ENCODE measurements at places on chromosomes 12 and 14.

GRCh38 chr14:89720741-89721729 lies 233.5 kb downstream of the EFCAB11 start:
- no peak for DNase-seq

DNA sequence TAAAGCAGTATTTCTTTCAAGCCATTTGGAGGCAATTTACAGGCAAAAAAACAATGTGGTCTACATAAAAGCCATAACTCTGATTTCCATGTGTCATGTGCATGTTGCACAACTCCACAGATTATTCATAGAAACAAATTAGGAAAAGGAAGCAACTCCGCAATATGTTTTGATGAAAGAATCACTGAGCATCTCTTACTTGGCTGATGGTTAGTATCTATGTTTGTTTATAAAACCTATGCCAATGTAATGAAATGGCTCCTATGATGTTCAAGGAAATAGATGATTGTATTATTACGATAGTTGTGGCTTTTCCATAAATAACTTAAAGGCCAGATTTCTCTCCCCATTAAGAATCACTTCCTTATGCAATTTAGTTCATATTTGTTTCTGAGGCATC lies 373.7 kb downstream of the CCDC91 start:
- no peak for DNase-seq

- DNase-seq: no peak
Observed at GRCh38 chr12:26987634-26988424, 26.4 kb downstream of the TM7SF3 start.

DNA sequence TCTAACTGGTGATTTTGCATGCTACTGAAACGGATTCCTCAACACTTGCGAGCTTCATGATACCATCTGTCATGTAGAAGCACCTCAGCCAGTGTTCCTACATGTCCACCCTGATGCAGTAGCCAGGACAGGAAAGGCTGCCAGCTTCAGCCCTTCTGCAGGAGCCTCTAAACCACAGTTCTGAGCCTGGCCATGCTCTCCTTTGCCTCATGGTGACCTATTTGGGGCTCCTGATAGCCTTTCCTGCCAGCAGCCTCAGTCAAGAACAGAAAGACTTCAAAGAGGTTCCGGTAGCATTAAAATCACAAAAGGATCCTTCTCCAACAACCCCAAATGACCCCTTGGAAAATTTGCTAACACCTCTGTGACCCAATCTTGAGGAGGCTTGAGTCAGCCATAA lies 96.0 kb downstream of the CNTN1 start:
- no peak for DNase-seq

- peak; percentile 27 for DNase-seq
Observed at GRCh38 chr14:28876572-28876945, 110.0 kb downstream of the FOXG1 start.

GRCh38 chr12:60279221-60279620 lies 683.4 kb downstream of the SLC16A7 start:
- no peak for DNase-seq

DNA sequence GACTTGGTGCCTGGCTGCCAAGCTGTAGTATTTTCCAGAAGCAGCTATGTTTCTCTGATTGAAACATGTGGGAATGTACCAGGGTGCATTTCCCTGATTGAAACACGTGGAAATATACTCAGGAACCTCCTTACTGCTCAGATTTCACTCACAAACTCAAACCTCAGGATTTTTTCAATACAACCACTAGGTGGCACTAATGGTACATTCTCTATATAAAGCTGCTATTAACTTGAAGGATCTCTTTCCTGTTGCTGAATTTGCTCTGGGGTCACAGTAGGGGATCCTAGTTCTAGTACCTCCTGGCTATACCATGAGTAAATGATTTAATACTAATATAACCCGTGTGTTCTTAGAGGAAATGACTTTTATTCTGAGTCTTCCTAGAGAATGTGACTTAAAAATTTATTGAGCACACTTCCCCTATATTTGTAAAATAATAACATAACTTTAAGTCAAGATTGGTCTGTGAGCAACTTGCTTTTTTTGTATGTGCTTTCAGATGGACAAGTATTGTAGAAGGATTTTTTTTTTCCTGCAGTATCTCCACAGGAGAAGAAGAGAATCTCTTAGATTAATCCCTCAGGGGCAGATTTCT lies 173.8 kb upstream of the MIS18BP1 start:
- peak; percentile 81 for DNase-seq

GRCh38 chr12:123772074-123772473 lies 10.0 kb downstream of the DNAH10 start:
- no peak for DNase-seq

- DNase-seq: no peak
Observed at GRCh38 chr12:90989686-90990111, 15.1 kb downstream of the EPYC start.

GRCh38 chr12:256958-257357 lies 5.7 kb downstream of the SLC6A13 start:
- DNase-seq: no peak

GRCh38 chr14:23347406-23348296 lies 5.0 kb downstream of the SLC22A17 start:
- no peak for DNase-seq

DNA sequence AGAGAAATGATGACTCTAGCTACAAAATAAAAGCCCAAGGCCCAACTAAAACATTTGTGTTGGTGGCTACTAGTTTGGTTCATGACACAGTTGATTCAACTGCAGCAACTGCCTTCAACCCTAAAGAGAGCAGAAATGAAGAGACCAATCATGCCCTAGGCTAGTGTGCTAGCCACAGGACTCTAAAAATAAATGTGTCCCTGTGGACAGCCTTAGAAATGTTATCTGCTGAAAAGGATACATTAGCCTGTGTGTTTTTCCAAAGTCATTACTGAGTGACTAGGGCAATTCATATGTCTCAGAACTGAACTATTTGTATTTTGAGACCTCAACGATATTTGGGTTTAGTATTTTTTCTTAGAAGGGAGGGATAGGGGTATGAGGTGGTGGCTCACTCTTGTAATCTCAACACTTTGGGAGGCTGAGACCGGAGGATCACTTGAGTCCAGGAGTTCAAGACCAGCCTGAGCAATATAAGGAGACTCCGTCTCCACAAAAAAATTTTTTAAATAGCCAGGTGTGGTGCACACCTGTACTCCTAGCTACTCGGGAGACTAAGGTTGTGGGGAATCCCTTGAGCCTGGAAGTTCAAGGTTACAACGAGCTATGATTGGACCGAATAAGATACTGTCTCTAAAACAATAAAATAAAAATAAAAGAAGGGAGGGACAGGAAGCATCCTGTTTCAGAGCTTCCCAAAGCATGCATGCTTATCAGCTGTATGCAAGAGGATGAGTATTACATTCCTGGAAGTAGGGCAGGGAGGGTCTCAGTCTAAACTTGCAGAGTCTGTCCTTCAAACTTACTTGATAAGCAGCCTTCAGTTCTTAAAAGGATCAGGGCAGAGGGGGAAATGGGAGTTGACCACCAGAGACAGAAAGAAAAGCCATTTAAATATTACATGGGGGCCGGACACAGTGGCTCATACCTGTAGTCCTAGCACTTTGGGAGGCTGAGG lies 29.6 kb upstream of the NAP1L1 start:
- no peak for DNase-seq

GRCh38 chr14:75558440-75558839 lies 20.0 kb upstream of the FLVCR2 start:
- no peak for DNase-seq

DNA sequence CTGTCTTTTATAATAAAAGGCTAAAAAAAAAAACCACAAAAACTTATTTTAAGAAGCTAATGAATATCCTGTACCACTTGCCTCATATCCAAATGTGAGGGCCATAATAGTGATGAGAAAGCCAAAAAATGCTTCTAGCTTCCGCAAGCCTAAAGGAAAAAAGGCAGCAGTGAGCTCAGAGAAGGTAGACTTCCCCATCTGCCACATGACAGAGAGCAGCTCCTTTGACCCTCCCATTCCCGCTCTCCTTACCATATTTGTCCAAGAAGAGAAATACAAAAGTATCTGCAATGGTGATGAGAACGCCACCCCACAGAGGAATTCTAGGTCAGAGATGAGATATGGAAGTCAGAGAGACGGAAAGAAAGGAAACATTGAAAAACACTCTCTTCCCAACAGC lies 27.1 kb downstream of the SLC11A2 start:
- DNase-seq: no peak

- no peak for DNase-seq
Observed at GRCh38 chr12:678747-679712, 15.8 kb upstream of the NINJ2 start.

DNA sequence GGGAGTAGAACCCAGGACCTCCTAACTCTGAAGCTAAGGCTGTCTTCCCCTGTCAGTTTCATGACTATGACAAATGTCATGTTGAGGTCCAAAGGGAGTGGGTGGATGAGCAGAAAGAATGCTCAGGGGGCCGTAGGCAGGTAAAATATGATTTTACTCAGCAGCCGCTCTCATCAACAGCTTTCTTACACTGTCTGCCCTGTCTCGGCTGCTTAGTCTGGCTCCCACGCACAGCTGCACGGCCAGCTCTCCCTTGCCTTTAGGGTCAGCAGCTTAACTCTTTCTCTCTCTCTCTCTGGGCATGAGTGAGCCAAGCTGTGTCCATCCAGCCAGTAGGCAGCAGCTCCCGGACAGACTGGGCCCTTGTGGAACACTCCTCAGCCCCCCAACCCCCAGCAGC lies 95.2 kb downstream of the GCH1 start:
- no peak for DNase-seq

GRCh38 chr12:6866920-6867412 lies 365 bp upstream of the TPI1 start:
- DNase-seq: no peak

All from NCI-H2081 (cell line).